ENCODE measurements at places on chromosomes 2 and 18.

DNA sequence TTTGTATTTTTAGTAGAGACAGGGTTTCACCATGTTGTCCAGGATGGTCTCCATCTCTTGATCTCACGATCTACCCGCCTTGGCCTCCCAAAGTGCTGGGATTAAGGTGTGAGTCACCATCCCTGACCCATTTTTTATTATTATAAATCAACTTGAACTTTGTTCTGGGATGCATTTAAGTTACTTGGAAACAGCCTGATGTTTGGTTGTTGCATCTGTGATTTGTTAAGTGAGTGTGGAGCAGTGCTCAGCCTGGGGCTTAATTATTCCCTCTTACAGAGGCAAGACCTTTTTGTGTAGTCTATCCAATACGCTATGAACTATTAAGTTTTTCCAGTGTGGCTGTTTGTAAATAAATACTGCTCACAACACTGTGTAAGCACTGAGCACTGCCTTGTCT lies 32.6 kb downstream of the MTA3 start:
- no peak for DNase-seq

DNA sequence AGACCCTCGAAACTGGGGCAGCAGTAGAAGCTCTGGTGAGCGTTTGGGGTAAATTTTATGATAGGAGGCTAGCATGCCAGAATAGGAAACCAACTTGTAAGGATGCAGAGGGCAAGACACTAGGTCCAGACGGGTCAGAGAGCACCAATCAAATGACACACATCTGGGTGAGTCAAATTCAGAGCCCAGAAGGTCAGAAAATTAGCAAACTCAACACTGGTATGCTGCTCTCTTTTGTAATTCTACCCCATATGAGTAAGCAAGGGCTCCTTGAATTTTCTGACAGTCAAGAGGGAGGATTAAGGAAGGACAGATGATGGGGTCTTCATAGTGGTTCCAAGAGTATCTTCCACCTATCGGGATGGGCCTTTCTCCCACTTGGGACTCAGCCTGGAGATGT lies 209.8 kb downstream of the BCL2 start:
- no peak for DNase-seq

DNA sequence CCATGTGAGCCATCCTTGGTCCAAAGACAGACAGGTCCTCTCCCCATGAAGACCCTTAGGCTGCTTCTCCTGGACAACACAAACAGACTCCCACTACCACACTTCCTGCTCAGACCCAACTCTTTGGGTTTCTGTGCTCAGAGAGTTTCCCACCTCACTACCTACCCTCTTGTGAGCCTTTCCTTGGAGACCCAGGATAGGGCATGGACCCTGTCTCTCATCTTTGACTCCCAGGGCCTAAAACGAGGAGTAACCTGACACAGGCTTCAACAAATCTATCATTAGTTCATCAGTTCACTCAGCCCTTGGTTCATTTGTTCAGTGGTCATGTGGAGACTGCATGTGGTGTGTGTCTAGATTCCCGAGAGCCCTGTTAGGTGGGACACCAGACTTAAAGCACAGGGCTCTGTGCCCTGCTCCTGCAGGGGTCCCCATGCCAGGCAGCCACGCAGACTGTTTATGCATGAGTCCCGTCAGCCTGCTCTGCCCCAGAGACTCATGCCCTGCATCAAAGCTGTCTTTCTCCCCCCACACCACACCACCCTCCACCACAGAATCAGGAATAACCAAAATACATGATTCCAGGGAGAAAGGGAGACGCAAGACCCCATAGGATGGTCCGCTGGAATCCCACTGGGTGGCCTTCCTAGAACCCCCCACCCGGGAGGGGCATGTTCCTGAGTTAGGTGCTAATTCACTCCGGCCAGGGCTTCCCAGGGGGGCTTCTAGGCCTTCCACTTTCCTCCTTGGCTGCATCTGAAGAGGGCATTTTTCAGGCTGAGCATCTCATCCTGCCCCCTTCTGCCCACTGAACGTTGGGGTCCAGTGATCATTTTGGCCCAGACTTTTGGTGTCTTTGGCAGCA lies 100.2 kb upstream of the TEX51 start:
- no peak for DNase-seq

DNA sequence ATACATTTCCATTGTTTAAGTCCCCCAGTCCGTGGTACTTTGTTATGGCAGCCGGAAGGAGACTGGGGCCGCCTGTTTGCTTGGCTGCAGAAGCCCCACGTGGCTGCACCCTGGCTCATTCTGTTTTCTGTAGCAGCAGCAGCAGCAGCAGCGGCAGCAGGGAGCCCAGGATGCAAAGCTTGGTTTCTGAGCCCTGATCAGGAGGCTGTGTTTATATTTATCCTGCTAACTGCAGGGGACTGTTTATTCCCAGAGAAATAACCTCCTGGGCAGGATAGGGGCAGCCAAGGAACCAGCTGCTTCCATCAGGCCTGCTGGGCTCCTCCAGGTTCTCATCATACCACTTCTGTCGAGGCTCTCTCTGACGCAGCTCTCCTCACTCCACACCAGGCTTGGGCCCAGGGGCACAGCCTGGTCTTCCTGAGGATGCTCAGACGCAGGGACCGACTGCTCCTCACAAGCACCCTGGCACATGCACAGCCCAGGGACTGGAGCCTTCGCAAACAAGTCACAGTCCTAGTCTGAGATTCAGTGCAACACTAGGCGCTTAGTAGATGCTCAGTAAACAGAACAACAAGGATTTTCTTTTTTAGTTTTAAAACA lies 139.0 kb downstream of the MSH2 start:
- DNase-seq, result no peak

- no peak for DNase-seq
Observed at GRCh38 chr18:29153091-29153490, 976.2 kb upstream of the CDH2 start.

GRCh38 chr18:56431551-56431950 lies 206.8 kb downstream of the TXNL1 start:
- no peak for DNase-seq

GRCh38 chr18:49376046-49376445 lies 84.4 kb downstream of the DYM start:
- no peak for DNase-seq

GRCh38 chr2:31810200-31810917 lies 200.4 kb downstream of the MEMO1 start:
- DNase-seq, result no peak

- DNase-seq, result no peak
Observed at GRCh38 chr2:65137197-65137775, 7.4 kb upstream of the RAB1A start.

DNA sequence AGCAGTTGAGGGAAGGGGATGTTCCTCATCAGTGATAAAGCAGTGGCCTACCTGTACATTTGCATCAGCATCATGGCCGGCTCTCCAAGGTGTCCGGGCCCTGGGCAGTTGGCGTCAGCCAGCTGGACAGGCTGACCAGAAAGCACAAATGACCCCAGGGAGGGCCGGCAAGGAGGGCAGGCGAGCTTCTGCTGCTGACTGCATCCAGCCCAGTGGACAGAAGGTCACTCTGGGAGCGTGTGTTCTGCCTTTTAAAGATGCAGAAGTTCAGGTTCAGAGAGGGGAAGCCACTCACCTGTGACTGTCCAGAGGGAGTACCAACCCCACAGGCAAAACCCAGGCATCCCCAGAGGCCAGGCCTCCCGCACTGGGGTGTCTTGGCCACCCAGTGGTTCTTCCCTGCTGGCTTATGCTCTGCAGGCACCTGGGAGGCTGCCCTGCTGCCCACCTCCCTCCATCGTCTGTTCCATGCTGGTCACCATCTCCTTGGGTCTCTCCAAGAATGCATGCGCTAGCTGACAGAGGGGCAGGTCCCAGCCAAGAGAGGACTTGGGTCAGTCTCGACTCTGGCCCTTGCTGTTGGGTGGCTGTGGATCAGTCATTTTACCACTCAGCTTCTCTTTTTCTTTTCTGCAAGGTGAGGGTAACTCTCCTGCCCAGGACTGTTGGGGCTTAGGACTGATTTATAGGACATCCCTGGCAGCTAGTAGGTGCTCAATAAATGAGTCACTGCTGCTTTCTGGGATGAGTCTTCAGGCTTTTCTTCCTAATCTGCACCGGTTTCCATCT lies 89.9 kb downstream of the INHBB start:
- DNase-seq, result no peak

DNA sequence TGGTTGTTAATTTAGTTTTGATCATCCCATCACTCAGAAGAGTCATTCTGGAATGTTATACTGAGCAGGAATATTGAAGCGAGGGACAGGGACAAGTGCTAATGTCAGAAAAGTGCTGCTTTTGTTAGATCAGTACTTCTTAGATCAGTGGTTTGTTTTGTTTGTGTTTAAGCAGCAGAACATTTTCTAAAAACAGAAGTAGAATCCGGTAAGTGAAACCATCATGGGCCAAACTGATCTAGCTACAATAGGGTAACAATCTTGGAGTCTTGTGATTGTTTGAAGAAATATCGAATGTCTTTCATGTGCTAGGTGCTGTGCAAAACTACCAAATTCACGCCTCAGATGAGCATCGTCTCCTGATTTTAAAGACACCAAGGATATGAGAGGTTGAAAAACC lies 45.1 kb upstream of the SEC11C start:
- DNase-seq, result no peak

DNA sequence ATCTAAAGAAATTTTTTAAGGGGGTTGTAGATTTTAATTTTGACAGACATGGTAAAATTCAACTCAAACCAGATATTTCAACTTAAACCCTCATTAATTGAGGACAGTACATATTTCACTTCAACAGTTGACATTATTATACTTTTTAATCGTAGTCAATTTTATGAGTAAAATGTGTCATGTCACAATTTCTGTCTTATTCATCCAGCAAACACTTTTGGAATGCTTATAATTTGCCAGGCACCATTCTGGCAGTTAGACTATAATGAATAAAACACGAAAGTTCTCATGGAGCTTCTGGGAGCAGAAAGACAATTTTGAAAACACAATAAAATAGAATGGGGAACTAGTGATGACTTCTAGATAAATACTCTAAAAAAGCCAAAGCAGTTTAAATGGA lies 1094.8 kb downstream of the SUCLG1 start:
- no peak for DNase-seq

DNA sequence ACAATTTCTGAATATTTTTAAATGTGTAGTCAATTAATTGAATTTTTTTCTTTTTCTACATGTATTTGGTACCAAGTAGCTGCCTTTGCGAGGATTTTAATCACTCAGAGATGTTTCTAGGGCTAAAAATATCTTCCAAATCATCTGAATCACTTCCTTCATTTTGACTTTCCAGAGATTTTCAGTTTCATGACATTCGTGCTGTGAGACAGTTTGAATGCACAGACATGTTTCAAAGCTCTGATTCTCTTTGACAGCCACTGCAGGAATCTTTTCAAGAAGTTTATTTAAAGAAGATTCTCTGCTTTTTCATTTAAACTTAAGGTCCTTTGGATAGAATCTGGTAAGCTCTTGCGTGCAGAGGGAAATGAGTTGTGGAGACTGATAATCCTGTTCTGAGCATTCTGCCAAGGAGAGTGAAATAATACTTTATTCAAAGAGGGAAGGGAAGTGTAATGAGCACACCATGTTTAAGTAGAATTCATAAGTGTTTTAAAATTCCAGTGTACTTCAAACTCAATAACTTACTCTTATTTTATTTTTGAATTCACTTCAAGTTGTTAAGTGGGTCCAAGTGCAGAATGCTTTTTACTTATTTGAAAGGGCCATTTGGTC lies 9.7 kb downstream of the CYBRD1 start:
- DNase-seq, result no peak

DNA sequence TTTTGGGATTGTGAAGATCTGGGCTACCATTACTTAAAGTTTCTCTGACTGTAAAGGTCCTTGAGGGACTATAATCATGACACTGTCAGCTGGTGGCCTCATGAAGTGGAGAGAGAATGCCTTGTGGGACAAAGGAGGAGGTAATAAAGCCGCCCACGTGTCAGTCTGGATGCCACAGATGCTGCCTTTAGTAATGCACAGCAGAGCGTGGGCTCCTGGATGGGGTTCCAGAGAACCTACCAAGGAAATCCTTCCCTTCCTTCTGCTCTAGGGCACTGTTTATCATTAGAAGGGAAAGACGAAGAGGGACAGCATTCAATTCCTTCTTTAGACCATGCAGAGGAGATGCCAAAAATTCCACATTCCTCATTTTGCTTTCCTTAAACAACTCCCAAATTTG lies 63.5 kb downstream of the COL5A2 start:
- no peak for DNase-seq

GRCh38 chr18:70249118-70249517 lies 39.7 kb upstream of the SOCS6 start:
- no peak for DNase-seq

- DNase-seq, result no peak
Observed at GRCh38 chr2:128607911-128608506, 289.3 kb upstream of the HS6ST1 start.

GRCh38 chr2:153823880-153824279 lies 47.8 kb upstream of the GALNT13 start:
- no peak for DNase-seq

DNA sequence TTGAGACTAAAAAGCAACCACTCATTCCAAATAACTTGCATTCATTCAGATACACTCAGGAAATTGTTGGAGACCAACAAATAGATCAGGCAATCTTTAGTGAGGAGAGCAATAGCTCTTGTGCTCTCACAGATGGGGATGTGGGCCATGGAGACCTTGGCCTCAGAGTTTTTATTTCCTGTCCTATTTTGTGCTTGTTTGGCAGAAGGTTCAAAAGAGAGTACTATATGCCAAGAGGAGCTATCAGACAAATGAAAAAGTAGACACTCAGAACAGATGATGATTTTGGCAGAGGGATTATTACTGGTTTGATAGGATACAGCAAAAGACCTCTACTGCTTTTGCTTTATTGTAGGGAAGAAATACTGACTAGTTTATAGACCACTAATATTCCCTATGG lies 230.2 kb downstream of the KCNE4 start:
- no peak for DNase-seq
